ENCODE measurements at places on chromosomes 3 and 15.

DNA sequence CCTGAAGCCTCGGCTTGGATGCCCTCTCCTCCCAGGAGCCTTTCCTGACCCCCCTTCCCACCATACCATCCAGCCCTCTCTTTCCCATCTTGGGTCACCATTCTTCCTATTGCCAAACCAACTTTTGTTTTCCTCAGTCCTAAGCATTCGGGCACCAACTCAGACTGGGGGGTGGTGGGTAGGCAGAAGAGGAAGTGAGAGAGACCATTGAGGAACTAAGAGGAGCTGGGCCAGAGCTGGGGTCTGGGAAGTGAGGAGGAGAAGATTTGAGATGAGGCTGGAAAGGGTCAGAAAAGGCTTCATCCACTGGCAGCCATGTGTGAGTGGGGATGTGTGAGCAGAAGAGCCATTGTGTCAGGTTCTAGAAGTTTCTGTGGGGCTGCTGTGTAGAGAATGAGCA, 37.7 kb downstream of the TKT start:
- no peak for DNase-seq

DNA sequence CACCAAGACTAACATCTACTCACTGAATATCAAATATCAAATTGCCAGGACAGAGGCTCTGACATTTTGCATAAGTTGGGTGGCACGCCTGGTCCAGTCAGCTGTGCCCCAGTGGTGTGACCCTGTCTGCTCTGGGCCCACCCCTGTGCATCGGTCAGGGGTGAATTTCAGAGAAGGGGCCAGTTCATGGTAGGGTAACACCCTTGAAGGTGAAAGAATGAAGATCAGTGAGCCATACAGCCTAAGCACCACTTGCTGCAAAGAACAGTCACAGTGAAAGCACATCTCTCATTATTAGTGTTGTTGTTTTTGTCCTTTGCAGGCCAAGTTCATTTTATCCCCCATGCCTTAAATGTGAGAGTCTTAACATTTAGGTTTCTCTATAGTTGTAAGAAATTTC, 86.8 kb downstream of the MYRIP start:
- no peak for DNase-seq

DNA sequence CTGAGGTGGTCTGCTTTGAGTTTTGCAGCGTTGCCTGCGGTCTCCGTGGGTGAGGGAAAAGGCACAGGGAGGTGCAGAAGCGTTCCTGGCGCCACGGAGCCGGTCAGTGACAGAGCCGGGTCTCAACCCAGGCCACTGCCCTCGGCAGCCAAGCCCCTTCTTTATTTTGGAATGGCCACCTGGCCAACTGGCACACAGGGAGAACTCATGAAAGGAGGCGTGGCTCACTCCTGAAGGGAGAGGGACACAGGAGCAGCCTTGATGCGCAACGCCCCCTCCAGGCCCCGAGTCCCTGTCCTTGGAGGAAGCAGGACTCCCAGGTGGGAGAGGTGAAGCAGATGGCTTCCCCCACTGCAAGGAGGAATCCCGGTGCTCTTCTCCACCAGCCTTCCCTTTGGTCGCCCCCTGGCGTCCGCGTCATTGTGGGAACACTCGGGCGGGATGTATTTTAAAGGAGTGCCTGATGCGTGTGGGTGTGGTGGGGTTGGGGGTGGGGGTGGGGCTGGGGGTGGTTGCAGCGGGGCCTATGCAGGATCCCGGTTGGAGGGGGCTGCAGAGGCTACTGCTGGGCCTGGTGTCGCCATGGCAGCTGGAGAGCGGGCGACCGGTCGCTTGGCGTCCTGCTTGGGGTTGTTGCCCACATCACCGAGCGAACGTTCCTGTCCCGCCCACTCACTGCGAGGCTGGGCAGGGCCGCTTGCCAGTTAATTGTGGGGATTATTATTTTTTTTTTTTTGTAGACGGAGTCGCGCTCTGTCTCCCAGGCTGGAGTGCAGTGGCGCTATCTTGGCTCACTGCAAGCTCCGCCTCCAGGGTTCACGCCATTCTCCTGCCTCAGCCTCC, 32.6 kb downstream of the APBA2 start:
- DNase-seq = no peak

GRCh38 chr3:41726891-41727290, 235.0 kb downstream of the ULK4 start:
- DNase-seq = no peak

DNA sequence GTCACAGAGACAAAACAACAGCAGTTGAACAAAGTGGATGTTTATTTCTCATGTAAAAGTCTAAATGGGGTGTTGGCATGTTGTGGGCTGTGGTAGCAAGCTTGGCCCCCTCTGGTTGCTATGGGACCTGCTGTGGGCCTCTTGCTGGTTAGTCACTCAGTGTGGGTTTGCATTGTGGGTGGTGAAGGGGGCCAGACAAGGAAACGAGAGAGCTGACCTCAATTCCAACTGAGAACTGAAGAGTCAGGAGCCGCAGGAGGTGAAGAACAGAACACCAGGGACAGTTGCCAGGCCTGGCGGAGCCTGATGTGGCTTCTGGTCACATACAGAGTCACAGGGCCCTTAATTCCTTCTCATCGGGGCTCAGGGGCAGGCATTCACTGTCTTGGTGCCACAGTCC, 1.9 kb upstream of the ADPGK start:
- peak; percentile 87 for DNase-seq

DNA sequence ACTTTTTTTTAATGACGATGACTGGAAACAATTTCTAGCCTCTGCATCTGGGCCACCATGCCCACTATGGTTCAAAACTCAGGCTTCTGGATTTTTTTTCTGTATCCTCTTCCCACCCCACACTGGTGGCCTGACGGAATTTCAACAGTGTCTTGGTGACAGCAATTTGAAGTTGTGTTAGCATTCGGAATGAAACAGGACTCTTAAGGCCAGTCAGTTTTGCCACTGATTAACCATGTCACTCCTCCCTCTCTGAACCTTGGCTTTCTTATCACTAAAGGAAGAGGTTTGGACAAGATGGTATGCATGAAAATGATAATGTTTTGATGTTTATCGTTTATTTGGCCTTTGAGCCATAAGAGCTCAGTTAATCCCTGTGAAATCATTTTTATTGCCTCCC, 41.6 kb upstream of the BDH1 start:
- DNase-seq = no peak

GRCh38 chr3:108891833-108892232, 61.8 kb downstream of the GUCA1C start:
- DNase-seq = no peak

DNA sequence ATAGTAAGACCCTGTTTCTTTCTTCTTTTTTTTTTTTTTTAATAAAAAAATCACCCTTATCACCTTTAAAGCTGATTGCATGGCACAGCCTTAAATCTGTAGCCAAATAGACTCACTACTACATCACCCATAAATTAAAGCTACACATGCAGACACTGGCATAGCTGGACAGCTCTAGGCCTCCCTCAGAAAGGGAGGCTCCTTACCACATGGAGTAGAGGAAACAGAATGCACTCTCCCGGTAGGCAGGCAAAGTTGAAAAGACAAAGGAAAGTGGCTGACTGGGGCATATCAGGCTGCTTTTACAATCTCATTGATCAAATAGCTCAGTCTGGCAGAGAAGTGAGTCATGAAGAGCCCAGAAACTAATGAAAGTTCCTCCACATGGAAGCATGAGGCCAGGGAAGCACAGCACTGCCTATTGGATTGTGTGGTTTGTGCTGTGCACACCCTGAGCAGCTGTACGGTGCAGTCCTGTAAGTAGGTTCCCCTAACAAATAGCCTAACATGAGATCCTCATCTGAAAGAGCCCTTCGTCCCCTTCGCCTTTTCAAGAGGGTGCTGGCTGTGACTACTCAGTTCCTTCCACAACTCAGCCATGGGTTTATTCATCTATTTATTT, 32.7 kb upstream of the FAM98B start:
- DNase-seq = no peak

DNA sequence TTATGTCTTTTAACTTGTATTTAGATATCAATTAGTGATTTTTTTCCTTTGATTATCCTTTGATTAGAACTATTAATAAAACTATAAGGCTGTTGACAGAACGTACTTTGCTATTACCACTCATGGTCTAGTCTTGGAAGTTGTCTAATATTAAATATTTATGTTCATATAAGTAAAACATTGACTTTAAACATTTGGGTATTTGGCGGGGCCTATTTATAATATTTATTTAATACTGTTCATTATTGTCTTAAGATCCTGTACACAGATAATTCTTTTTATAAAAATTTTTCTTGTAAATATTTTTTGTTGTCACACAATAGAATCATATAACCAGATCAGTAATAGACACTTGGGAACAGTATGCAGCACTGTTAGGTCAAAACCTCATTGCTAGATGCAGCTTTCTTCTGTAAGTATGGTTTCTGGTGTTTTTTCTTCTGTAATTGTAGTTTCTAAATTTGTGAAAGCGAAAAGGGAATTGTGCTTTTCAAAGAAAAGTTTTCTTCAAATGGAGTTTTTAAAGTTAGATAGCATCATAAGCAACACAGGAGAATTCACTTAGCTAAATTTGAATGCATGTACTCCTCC, 93.4 kb downstream of the FNDC3B start:
- DNase-seq = no peak

DNA sequence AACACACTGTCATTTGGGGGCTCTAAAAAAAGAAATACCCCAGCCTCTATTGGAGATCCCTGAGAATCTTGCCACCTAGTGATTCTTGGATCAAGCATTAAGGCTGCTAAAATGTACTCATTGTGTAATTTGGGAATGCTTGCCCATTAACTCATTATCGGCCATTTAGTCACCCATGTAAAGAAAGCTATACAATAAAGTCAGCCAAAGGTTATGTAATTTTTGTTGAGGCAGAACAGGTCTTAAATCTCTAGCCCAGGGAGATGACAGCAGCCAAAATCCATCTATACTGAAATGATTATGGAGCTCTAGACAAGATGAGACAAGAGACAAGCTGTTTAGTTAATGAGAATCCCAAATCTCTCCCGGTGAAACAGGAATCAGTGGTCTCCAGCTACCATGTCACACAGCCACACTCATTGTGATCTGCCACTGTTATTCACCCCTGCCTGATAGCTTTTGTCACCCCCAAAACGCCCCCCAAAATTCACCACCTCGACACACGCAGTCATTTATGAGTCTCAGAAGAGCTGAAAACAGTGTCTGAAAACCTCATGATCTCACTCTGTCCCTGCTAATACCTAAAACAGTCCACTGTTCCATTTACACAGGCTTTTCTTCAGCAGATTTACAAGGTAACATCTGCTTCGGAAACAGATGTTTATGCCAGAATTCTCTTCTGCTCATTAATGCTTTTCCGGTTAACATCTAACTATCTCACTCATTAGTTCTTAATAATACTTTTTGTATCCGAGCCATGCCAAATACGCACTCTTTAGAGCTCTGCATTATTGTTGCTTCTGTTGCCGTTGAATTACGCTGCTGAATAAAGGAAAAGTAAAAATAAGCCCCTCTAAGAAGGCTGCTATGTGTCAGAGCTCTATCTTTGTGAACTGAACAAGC, 138.5 kb downstream of the RORA start:
- DNase-seq = no peak

GRCh38 chr3:66138336-66139313, 82.2 kb upstream of the SLC25A26 start:
- peak; percentile 34 for DNase-seq

GRCh38 chr15:67883234-67883773, 43.5 kb upstream of the RNU6-1 start:
- no peak for DNase-seq
